ENCODE measurements at places on chromosomes 6 and 20. TPM values are rescaled to one million over a fixed set of nuclear protein-coding genes. Genes with fewer than 3 reads are reported as not detected.

DNA sequence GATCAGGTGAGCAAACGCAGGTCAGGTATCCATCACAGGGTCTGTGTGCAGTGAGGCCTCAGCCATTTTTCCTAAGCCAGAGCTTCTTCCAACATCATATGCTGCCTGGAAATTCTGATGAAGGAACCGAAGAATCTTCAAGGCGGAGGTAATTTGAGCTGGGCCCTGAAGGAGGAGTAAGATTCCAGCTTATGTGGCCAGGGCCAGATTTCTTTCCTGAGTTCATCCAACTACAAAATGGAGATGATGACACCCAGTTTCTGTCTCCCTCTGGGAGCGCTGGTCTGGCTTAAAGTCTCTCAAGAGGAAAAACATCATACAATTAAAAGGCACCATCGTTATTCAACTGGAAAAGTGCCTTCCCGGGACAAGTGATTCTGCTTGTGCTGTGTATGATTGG lies 6.9 kb upstream of the MANBAL start:
- DNase-seq: peak; percentile 60

Gene TCP1
- 142 TPM for polyA plus RNA-seq

Gene CRIP3
- not detected for polyA plus RNA-seq

GRCh38 chr20:31606804-31607639 lies 1.9 kb downstream of the ID1 start:
- DNase-seq: peak; percentile 86

GRCh38 chr20:11013801-11014200 lies 340.0 kb upstream of the JAG1 start:
- no peak for DNase-seq

Gene SAMD3
- 3.9 TPM for polyA plus RNA-seq

- DNase-seq: no peak
Observed at GRCh38 chr20:21076073-21076472, 30.1 kb downstream of the LINC00237 start.

Gene FITM2
- 9.7 TPM for polyA plus RNA-seq

- DNase-seq: peak; percentile 74
Observed at GRCh38 chr6:56263596-56264315, 16.4 kb upstream of the COL21A1 start.

Gene PDE10A
- 0.19 TPM for polyA plus RNA-seq

Gene PEX6
- 4.0 TPM for polyA plus RNA-seq

DNA sequence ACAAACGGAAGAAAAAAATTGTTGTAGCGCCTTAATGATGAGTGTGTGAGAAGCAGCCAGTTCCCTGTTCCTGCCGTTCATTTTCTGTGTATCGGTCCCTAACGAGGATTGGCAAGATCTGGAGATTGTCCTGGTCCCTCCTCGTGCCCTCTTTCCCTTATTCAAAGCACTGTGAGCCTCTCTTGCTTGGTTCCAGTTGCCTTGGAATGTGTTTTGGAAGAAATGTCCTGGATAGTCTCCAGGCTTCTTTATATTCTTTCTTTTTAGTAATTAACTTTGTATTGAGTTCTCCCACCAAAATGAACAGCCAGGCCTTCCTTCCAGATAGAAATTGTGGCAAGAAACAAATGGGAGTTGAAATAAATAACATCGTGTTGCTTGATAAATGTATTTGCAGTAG lies 348.3 kb downstream of the CDH26 start:
- DNase-seq: no peak

DNA sequence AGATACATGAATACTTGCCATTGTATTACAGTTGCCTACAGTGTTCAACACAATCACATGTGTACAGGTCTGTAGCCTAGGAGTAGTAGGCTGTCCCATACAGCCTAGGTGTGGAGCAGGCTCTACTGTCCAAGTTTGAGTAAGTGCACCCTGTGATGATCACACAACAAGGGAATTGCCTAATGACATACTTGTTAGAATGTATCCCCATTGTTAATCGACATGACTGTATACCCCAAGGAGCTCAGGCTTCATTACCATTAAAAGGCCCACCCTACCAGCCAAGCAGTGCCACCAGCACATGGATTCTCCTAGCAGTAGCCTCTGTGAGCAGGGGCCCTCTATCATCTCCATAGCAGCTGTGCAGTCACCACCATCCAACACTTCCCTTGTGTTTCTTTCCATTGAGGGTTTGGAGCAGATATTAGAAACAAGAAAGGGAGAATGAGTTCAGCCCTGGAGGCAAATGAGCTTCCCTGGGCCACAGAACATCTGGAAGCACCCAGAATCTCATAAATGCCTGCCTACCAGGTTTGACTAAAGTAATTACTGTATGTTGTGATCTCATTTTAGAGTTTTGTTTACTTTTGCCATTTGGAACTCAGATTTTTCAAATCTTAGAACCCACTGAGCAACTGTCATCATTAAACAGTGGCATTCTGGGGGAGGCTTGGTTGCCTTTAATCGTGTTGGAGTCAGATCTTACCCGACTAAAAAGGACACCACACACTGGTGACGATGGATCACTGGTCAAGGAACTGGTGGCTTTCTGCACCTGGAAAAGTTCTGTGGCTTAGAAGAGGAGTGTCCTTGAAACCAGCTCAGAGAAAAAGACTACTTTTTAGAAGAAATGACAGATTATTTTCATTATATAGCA lies 104.9 kb downstream of the TULP4 start:
- DNase-seq: peak; percentile 38

GRCh38 chr6:113857556-113858479 lies 673 bp downstream of the MARCKS start:
- DNase-seq: peak; percentile 52
